ENCODE measurements at places on chromosomes 11 and 22.

GRCh38 chr11:38089726-38090125 lies 1491.7 kb upstream of the RAG2 start:
- no peak for DNase-seq

DNA sequence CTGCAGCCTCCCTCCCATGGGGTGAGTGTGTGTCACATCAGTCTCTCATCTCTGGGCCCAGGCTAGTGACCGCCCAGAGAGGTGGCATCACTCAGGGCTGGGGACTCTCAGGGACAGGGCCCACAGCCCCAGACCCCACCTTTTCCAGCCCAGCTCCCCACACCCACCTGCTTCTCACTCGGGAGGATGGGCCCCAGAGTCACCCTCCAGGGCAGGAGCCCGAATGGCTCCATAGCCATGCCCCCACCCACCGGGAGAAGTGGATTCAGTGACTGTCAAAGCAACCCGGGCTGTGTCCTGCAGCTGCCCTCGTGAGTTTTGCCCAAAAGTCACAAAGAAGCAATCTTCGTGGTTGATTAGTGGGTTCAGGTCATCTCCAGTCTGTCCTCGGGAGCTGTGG lies 26.0 kb downstream of the PARVG start:
- no peak for DNase-seq

DNA sequence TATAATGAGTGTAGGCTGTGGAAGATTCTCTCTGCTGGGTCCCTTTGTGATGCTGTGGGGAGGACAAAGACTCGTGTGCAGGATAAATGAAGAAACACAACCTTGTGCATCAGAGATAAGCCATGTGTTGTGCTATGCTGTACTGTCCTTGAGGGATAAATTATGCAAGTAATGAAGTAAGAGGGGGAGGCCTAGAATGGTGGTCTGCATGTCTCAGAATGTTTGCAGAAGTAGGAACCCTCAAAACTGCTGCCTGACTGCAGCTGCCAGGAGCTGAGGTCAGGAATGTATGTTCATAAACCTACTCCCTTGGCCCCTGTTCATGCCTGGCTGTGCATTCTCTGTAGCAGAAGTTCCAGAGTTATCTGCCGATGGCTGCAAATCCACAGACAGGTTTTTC lies 4.6 kb upstream of the SMCO4 start:
- no peak for DNase-seq

DNA sequence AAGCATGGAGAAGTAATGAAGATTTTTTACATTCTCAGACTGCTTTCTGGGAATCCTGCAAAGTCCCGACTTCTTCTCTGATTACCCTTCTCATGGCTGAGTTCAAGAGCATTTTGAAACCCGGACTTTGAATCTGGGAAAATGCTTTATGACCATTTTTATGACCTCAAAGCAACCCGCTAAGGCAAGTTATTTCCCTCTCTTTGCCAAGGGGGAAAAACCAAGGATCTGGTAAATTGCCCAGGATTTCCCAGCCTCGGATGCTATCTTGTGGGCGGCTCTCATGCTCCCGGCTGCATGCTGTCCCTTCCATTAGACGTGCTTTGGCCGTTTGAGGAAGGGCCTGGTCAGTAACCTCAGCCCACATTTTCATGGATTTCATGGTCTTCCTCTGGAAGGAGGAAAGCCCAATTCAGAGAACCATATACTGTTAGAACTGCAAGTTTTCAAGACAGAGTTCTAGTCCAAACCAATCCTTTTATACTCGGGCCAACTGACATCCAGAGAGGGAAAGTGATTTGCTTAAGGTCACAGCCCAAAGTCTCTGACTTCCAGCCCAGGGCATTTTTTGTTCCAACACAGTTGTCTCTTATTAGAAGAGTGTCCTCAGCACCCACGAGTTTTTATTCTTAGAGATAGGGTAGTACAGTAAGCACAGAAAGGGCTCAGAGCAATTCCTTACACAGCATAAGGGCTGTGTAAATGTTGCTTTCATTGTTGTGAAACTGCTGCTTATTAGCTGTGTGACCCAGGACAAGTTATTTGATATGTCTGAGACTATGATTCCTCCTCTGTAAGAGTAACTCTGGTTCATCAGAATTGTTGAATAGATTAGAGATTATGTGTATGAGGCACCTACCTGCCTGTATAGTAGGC lies 77.4 kb downstream of the NAV2 start:
- no peak for DNase-seq

DNA sequence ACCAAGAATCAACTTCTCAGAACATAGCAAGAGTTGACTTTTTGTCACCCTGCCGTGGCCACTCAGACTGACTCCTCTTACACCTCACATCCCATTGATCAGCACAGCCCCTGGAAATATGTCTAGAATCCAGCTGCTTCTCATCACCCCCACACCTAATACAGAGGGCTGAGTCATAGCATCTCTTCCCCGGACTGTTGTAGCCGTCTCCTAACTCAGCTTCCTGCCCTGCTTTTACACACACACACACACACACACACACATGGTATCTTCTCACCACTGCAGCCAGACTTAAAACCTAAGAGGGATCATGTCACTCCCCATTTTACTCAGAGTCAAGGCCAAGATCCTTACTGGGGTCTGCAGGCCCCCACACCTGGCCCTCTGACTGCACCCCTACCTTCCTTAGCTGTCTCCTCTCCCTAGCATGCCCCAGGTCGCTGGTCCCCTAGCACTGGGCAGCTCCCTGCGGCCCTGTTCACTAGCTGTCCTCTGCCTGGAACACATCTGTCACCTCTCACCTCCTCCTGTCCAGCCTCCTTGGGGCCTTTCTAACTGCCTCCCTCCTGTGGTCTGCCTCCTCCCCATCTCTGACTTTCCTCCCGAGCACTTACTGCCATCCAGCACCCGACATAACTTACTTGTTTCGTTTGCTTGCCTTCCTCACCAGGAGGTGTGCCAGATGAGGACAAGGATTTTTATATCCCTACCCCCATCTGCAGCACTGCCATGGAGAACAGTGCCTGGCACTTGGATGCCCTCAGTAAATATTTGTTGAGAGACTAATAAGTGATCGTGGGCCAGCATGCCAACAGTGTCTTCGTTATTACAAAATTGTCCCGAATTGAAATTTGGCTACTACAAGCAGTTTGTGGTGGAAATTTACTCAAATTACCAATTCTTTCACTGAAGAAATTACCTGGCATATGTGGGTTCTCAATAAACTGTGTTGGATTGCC lies 61.9 kb downstream of the BMAL1 start:
- no peak for DNase-seq

GRCh38 chr11:134275534-134276395 lies at the start of gene GLB1L3:
TSS of gene GLB1L3 (plus strand) at chr11:134276379. CDS start at chr11:134276741, 362 bp downstream.
- DNase-seq: peak; percentile 33

DNA sequence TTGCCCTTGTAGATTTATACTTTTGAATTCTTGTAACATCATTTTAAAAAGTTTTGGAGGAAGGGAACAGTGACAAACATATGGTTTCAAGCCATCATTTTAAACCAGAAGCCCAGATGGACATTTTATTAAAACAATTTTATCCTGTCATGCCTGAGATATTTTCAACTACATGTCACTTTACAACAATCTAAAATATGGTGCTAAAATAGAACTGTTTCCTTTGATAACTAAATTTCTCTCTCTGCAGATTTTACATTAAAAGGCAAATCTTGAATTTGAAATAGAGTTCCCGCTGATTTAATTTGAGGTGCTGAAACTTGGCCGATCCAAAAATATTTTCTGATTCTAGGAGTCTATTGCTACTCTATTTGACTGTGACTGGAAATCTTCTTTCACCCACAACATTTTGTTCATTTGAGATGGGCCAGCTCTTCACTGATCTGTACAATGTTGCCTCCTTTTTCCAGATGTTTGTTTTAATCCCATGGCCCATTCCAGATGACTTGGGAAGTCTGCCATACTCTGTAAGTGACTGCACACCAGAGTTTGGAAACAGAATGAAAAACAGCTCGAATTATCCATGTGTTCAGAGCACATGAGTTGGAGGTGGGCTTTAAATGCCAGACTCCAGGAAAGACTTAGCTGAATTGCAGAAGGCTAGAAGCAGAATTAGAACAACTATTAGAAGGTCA lies 402.5 kb downstream of the TMEM135 start:
- no peak for DNase-seq

DNA sequence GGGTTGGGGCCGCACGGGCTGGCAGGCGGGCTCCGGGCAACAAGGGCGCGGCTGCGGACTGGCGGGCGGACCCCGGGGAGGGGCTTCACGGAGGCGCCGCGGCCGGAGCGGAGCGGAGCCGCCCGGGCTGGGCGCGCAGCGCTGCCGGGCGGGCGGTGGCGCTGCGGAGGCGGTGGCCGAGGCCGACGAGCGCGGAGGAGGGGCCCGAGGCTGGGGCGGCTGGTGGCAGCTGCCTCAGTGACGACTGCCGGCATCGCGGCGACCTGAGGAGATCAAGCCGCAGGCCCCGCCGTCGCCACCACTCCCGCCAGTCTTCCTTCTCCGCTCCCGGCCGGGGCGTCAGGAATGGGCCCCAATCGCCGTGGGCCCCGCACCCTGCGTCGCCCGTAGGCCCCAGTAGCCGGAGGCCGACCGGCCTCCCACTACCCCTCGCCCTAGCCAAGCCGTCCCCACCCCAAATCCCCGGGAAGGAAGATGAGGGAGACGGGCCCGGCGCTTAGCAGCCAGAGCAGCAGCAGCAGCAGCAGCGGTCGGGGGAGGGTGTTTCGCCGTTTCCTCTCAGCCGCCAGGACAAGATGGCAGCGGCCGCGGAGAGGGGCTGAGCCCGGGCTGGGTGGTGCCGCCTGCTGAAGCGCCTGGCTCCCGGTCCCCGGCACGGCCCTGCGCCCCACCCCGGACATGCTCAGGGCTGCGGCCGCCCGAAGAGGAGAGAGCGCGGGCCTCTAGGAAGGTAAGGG lies at the start of gene HIPK3:
HIPK3 (plus strand) TSS at position 222 of the 737 bp plus-strand sequence.
- DNase-seq: peak; percentile 73

GRCh38 chr11:26580929-26581328 lies 8.9 kb upstream of the MUC15 start:
- DNase-seq: no peak

- DNase-seq: no peak
These were observed 51.2 kb upstream of the ARHGAP20 start for GRCh38 chr11:110763249-110764011.

- no peak for DNase-seq
These were observed 9.3 kb downstream of the APOL5 start for GRCh38 chr22:35726933-35727332.

DNA sequence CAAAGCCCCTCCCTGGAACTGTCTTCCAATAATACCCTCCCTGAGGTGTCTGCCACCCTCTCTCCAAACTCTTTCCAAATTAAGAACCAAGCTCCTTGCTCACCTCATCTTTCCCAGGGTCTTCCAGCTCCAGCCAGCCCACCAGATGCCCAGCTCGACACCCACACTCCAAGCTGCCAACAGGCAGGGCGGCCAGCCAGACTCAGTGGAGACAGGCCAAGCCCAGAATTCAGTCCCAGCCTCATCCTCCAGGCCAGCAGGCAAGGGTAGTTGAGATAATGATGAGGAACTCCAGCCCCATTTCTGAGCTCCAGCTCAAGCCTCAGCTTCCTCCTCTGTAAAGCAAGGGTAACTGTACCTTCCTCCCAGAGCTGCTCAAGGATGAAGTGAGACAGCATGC lies 132.9 kb downstream of the CHST1 start:
- DNase-seq: no peak

- DNase-seq: no peak
These were observed 55.4 kb downstream of the USP35 start for GRCh38 chr11:78244080-78244479.

GRCh38 chr22:39207141-39208012 lies 37.4 kb downstream of the PDGFB start:
- DNase-seq: no peak

GRCh38 chr11:95138448-95138847 lies 48.8 kb downstream of the ENDOD1 start:
- DNase-seq: no peak

GRCh38 chr22:49810363-49811019 lies 17.2 kb downstream of the BRD1 start:
- no peak for DNase-seq

DNA sequence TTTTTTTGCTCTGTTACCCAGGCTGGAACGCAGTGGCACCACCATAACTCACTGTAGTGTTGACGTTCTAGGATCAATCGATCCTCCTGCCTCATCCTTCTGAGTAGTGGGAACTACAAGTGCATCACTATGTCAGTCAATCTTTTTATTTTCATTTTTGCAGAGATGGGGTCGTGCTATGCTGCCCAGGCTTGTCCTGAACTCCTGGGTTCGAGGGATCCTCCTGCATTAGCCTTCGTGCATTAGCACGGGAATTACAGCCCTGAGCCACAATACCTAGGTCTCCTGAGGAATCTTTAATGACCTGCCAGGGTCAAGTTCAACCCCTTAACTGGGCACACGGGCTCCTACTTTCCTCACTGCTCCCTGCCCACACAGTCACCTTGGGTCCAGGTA lies 4.4 kb downstream of the APOL3 start:
- DNase-seq: no peak

DNA sequence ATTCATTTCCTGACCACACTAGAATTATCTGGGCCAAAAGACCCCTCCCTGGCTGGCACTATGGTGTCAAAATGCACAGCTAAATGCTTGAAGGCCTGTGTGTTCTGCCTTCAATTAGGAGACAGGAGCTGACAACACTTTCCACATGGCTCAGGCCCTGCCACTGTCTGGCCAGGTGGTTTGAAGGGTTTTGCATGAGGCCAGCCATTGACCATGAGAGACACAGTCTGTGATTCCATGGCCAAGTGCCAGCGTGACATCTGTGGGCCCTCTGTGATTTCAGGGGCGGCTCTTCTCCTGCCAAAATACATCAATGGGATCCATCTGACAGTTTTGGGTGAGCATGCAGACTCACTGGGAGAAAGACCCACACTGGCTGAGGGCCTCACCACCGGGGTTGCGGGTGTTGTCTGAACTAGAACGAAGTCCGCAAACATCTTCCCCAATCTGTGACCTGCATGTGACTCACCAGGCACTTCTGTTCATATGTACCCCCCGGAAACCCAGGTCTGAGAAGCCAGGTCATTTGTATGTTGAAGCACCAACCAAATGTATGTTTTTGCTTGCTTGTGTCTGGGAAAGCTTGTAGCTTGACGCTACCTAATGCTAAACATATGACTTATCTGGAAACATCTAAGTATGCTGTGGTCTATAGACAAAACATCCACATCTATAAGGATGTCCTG lies 20.7 kb upstream of the NAV2 start:
- no peak for DNase-seq

- DNase-seq: no peak
These were observed 72.8 kb upstream of the KCNQ1OT1 start for GRCh38 chr11:2772544-2773031.

DNA sequence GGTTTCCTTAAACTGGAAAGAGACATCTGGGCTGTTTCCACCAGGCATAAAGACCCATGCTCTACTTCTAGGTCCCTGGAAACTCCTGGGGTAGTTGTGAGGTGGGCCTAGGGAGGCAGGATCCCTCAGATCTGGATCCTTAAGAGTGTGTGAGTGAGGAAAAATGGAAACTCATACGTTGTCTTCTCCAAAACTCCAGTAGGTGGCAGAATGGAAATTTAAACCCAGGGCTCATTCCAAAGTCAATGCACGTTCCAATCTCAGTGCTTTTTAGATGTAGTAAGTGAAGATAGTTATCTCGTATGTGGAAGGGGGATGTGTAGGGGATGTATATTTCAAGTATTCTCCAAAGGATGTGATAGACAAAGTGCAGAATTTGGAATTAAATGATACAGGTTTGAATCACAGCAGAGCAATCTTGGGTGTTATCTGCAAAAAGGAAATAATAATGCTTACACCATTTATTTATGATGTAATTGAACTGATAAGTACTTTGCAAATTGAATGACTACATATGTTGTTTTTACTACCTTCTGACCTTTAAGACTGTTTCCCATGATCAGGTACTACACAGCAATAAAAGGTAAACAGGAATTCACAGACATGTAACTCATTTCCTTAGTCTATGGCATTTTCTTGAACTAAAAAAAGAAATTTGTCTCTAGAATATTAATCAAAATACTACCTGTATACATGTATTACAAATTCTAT lies 13.1 kb upstream of the MMP1 start:
- DNase-seq: peak; percentile 3

Data from neural crest cell (in vitro differentiated cells).